HS-5 (cell line): ENCODE measurements at places on chromosomes 3 and 15.

DNA sequence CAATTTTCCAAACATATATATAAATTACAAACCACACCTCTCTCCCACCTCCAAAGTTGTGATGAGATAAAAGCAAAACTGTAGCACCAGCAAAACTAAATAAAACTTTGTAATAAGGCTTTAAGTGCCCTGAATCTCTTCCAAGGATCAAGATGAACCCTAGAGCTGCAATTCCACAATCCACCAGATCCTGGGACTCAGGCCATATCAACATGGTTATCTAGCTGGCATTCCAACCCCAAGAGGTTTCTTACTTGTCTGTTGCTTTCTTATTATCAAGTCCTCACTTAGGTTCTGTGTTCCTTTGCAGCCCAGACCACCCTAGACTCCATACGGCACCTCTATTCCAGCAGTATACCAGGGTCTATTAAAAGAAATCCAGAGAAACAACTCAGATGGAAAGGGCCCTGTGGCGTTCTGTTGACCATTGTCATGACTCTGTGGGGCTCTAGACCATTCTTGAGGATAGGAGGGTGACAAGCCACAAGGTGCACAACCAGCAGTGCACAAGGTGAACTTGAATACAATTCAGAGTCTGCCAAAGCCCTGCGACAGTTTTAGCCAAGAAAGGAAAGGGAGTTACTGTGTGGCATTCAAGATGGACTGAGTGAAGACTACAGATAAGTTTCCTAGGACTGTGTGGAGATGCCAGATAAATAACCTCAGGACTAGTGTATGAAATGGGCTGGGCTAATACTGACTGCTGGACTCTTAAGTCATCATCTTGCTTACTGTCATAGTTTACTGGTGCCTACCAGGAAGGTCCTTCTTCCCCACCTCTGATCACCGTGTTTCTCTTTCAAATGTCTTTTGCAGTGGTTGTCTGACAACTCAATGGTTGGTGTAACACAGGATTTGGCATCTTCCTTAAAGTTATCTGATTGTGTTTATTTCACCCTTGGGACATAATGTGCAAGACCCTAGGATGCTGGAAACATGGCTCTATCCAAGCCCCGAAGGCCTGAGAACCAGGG lies 27.2 kb downstream of the ACKR2 start:
- DNase-seq: no peak

DNA sequence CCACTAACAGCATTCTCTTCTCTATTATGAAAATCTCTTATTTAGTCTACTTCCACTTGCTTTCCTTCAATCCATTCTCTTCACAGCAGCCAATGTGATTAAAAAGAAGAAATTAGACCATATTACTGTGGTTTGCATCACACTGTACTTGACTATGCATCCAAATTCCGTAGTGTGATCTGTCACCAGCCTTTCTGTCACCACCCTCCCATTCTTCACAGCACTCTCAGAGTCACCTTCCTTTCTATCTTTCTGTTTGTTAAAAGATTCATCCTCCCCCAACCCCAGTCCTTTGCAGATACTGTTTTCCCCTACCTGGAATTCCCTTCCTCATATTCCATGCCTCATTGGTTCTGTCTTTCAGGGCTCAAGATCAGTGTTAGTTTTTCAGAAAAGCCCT lies 55.0 kb upstream of the ABHD10 start:
- DNase-seq: no peak

- DNase-seq: no peak
Observed at GRCh38 chr15:68256675-68257450, 20.7 kb upstream of the FEM1B start.

GRCh38 chr3:112631257-112631656 lies 9.7 kb downstream of the CCDC80 start:
- no peak for DNase-seq

- DNase-seq: no peak
Observed at GRCh38 chr3:62187022-62187431, 186.3 kb downstream of the FEZF2 start.

GRCh38 chr15:94305133-94305532 lies 73.8 kb downstream of the MCTP2 start:
- DNase-seq: no peak

DNA sequence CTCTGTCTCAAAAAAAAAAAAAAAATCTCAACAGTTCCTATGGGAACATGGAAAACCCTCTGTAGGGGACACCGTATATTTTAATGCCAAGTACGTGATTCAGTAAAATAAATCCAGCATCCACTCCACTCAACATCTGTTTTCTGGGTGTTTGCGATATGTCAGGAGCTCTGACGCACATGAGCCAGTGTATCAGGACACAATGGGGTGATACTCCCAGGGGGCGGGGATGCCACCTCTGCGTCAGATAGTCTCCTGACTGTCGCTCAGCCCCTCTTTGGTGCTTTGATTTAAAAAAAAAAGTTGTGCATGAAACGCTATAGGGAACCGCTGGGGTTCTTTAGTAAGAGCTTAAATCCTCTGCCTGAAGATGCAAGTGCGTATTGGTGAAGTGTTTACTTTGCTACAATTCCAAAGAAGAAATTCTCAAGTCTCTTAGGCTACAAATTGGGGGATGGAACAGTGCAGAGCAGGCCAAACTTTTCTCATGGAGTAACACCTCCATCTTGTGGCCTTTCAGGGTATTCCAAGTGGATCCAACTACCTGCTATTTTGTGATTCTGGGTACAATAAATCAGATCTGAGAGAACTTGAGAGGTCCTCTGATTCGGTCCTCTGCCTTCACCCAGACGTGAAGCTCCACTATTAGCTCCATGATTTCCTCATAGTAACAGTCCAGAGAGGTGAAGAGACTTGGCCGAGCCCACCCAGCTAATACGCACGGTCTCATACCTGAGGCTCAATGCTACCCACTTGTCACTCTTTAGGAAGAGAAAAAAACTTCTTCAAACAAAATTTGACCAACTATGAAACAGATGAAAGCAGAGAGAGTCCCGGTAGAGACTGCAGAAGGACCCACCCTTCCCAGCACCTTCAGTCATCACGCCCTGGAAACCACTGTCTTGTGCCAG lies 9.3 kb upstream of the NR2E3 start:
- DNase-seq: peak; percentile 43

DNA sequence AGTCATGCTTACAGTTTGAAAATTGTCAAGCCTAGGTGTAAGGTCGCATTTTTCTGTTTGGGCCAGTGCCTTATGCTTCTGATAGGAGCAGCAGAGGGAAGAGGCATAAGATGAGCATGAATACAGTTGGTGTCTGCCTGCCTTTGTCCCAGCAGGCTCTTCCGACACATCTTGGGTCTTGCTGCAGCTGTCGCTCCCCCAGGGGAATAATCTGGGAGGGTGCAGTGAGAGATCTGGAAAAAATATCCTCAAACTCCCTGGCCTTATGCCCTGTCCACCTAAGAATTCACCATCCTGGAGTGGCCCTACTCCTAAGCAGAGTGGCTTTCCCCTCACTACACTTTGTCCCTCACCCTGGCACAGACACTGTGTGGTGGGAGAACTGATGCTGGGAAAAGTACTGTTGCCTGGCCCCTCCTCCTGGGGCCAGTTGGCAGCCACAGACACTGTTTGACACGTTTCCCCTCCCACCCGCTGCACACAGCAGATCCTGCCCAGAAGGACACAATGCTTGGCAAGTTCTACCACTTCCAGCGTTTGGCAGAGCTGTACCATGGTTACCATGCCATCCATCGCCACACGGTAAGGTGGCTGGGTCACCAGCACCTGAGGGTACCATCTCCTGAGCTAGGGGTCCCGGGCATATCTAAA lies 21.1 kb upstream of the RHO start:
- no peak for DNase-seq

- DNase-seq: no peak
Observed at GRCh38 chr15:41820791-41821423, 7.0 kb upstream of the JMJD7 start.

- DNase-seq: no peak
Observed at GRCh38 chr3:123414973-123415775, 33.7 kb downstream of the ADCY5 start.

DNA sequence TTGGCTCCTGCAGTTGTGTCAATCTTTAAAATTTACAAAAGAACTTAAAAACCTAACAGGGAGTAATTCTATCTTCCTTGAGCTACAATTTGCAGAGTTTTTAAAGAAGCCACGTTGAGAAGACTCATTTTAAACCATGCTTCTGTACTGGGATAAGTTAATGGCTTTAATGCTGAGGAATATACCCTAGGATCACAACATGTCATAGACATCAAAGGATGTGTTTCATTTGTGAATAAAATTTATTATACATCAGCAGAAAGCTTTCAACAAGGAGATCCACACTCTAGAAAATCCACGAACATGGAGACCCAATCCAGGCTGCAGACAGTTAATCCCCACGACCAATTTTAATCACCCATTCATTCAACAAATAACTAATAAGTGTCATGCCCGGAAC lies 297.2 kb downstream of the MAGI1 start:
- DNase-seq: no peak

- DNase-seq: peak; percentile 3
Observed at GRCh38 chr3:111414531-111414930, 127.5 kb upstream of the CD96 start.

GRCh38 chr15:52421029-52421428 lies 107.7 kb downstream of the MYO5A start:
- no peak for DNase-seq

DNA sequence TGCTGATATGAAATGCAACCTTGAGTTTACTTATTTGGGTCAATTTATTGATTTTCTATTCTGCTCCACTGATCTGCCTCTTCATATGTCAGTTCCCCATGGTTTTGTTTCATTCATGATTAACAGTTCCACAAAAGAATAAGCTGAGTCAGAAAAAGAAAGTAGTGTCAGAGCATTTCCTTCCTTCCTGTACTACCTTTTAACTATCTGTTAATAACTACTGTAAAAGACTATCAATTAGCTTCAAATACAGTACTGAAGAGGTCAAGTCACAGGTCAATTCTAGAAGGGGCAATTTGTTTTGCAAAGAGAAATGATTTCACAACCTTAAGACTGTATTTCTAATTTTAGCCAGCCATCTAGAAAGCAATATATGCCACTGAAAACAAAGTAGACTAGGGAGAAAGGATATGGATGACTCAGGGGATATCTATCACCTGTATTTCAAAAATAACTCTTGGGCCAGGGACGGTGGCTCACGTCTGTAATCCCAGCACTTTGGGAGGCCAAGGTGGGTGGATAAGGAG lies 129.5 kb downstream of the TFDP2 start:
- DNase-seq: no peak

DNA sequence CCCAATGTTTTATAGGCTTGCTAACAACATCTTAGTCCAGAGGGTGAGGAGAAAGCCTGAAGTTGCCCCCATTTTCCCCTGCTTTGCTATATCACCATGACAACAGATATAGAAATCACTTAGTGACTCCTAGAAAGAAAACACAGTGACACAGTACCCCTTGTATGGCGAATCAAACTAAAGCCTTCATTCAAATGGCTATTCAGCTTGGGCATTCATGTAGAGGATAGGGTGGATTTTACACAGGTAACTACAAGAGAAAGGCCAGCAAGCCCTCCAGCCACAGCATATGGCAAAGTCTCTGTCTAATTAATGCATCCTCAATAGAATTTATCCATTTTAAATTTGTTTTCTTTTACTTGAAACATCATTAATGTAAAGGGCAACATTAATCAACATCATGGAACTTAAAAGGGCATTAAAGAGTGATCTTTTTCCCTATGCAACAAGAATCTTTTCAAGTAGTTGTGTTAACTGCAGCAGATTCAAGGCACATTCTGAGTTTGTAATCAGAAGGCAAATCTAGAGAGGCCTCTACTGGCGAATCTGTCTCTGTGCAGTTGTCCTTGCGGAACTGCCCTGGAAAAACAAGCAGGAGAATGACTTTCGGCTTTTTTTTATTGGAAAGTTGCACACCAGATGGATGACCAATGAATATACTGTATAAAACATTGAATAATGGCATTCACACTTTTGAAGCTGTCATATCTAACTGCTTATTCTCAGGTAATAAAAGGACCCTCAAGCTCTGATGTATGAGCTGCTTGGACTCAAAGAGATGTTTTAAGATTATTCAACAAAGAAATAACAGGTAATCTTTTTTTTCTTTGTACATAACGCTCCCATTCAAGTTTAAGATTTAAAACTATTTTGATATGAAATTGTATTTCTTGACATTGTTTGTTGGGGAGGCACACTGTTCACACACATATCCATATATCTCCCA lies 621.7 kb upstream of the AGTR1 start:
- no peak for DNase-seq

GRCh38 chr3:140391061-140391460 lies 286.8 kb upstream of the TRIM42 start:
- no peak for DNase-seq

DNA sequence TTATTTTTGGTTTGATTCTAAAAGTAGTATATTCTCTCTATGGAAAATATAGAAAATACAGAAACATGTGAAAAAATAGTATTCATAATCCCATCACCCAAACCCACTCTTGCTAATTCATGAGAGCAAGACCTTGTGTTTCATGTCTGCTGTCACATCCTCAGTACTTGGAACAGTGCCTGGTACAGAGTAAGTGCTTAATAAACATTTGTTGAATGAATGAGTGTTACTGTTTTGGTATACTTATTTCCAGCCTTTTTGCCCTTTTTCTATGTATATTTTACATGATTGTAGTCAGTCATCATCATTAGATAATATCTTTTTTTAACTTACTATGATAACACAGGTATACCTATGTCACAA lies 59.3 kb downstream of the IL16 start:
- DNase-seq: no peak

GRCh38 chr15:76468722-76469121 lies 132.1 kb downstream of the ISL2 start:
- no peak for DNase-seq

DNA sequence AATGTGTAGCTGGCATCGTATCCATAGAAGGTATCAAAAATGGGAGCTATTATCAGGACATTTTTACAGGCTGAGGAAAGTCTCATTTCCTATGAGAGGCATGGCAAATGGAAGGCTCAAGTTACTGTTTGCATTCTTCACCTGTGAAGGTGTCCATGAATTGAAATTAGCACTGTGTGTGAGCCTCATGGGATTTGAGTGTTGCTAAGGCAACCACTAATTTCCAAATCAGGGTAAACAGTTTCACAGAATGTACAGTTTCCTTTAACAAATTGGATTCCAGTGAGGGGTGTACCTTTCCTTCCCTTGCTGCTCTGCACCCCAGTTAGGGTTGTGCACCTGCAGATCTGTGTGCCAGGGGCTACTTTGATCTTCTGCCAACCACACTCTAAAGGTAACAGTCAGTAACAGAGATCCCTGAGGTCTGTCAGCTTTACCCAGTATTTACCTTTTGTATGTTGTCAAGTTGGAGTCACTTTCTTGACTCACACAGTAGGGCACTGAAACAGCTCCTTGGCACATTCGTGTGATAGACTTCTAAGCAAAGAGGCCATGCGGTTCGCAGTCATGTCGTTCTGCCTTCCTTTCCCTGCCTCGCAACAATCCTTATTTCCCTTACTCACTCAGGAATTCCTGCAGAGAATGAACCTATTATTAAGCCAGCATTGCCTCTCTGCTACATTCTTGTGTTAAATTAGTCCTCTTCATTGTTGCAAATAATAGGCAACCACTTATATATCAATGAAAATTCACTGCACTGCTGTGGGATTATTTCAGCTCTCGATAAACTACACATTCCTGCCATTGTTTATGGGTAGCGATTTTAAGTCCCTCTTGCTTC lies 129.8 kb upstream of the GBE1 start:
- DNase-seq: no peak
